NCI-H2029 treated with DMSO at 0.1 percent for 48 hours (cell line): ENCODE measurements at places on chromosomes 5 and 9.

GRCh38 chr5:171475596-171475995 lies 56.1 kb downstream of the FGF18 start:
- no peak for DNase-seq

DNA sequence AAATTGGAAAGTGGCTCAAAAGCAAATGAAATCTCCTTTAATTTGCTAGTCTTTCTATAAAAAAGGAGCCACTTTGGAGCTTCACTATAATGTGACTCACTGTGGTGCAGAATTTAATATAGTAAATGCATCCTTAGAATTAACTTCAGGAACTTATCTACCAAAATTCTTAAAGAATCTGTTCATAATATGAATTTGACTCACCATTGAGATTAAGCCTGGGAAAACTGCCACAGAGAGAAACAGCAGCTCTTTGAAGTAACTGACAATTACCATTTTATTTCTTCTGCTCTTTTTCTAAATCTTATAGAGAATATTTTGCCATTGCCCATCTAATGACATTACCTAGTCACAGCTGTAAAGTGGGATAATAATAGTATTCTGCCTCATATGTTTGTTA lies 211.9 kb upstream of the CDH6 start:
- DNase-seq = no peak

DNA sequence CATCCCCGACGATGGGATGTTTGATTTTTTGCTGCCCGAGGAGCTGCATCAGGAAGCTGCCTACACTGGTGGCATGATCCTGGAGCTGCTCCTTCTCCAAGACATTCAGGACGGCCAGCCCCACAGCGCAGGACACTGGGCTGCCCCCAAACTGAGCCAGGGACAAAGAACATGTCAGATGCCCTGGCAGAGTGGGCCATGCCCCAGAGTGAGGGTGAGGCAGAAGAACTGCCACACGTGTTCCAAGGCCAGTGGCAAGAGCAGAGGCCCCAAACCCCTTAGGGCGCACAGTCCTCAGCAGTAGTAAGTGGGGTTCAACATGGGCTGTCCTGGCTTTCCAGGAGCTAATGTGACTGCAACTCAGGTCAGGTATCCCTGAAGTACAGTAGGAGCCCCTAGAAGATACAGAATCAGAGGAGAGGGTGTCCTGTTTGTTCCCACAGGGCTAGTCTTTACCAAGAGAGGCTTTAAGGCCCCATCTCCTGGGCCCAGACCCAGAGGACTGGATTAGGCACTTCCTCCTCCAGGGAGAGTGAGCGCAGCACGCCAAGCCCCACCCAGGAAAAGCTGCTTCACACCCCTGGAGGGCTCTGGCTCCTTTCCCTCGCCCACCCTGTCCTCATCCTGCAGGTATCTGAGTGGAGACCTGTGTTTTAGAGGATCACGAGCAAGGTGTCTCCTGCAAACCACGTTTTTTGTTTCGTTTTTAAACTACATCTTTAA lies 11.1 kb downstream of the HNRNPAB start:
- DNase-seq = no peak

GRCh38 chr5:115778417-115778816 lies 38.0 kb downstream of the CDO1 start:
- no peak for DNase-seq

GRCh38 chr9:128550770-128551656 lies 1.4 kb upstream of the SPTAN1 start:
- no peak for DNase-seq

- DNase-seq = no peak
Measured at GRCh38 chr5:170082701-170083100, 23.0 kb upstream of the FOXI1 start.

GRCh38 chr5:139132515-139132914 lies 65.7 kb downstream of the SIL1 start:
- DNase-seq = no peak

DNA sequence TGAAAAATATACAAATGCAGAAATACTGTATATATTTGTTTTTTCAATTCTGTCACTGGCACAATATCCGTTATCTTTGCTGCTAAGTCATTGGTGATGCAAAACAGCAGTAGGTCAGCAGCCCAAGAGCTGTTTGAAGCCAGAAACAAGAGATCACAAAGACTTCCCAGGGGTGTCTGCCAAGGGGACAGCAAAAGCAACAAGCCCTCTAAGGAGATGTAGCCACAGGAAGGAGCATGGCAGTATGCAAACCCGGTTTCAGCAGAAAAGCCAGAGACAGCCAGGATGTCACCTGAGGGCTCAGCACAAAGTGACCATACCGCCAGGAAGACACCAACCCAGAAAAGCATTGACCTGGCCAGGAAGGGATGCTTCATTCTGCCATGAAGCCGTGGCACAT lies 241.5 kb downstream of the ARRDC3 start:
- no peak for DNase-seq

- DNase-seq = no peak
Measured at GRCh38 chr5:102750151-102750834, 4.8 kb upstream of the PAM start.

DNA sequence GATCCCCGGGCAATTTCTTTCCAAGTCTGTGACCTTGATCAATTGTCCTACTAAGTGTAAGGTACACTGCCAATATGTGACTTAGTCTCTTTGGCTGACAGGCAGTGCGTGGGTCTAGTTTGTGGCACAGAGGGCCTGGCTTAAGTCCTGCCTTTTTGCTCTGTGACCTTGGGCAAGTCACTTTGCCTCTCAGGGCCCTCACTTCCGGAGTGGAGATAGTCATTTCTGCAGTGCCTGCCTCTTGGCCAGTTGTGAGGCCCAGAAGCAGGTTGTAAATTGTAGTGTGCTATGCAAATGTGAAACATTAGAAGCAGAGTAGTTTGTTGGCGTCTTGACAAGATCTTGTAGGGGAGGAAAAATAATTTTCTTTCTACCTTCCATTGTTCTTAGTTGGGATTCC lies 39.0 kb downstream of the KIF4B start:
- DNase-seq = no peak

DNA sequence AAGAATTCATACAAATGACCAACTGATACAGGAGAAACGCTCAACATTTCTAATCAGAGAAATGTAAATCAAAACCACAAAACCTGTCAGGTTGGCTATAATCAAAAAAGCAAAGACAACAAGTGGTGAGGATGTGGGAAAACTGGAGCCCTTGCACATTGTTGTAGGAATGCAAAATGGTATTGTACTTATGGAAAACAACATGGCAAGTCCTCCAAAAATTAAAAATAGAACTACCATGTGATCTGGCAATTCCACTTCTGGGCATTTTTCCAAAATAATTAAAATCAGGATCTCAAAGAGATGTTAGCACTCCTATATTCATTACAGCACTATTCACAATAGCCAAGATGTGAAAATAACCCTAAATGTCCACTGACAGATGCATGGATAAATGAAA lies 76.1 kb downstream of the FNIP1 start:
- peak; percentile 77 for DNase-seq

- DNase-seq = no peak
Measured at GRCh38 chr9:18746631-18747030, 272.7 kb downstream of the ADAMTSL1 start.
